ENCODE measurements at places on chromosomes 7 and 10. TPM values are rescaled to one million over a fixed set of nuclear protein-coding genes. Genes with fewer than 3 reads are reported as not detected.
A peak's percentile ranks its signal among the peaks of the same experiment; 100 is the strongest.

DNA sequence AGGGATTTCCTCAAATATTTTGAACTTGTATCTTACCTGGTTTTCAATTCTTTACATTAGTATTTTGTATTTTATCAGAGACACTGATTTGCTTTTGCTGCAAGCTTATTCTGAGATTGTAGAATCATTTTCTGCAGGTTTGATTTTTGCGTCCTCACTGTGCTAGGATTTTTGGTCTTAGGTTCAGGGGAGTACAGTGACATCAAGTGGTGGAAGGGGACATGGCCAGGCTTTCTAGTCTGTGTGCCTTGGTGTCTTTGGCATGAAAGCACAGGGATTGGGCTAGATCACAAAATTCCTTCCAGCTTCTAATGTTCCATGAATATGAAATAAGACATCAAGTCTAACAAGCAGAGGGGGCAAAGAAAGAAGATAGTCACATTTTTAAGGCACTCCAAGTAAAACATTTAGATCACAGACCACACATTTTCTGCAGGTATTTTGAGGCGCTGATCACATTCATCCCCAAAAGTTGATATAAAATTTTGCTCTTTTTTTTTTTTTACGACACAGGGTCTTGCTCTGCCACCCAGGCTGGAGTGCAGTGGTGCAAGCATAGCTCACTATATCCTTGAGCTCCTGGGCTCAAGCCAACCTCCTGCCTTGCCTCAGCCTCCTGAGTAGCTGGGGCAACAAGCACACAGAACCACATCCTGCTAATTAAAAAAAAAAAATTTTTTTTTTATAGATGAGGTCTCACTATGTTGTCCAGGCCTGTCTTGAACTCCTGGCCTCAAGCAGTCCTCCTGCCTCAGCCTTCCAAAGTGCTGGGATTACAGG is 124.4 kb downstream of the PON1 start:
- peak; percentile 5 for DNase-seq

DNA sequence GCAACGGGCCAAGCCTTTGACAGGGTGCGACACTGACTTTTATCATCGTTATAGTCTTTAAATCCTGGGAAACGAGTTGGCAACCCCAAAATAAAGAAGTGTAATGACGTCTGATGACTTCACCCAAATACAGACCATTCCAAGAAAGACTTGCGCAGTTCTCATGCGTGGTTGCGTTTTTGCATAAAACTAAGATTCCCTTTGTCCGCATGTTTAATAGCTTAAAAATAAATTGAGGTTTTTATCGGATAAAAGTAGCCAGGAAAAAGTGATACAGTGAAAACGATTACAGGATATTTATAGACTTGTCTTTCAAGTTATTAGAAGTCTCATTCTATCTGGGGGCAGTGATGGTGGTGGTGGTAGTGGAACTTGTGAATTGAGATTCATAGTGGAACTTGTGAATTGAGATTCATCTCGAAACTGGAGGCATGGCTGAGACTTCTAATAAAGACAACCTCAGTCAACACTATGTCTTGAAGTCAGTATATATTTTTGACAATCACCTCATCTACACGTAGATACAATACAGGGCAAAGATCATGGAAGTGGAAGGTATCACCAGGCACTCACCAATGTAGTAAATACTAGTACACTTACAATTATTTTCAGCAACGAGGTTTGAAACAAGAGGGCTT is 1.2 kb upstream of the NAMPT start:
- DNase-seq: no peak

GRCh38 chr7:103148131-103148993 is 537 bp downstream of the NAPEPLD start:
- DNase-seq: no peak

DNA sequence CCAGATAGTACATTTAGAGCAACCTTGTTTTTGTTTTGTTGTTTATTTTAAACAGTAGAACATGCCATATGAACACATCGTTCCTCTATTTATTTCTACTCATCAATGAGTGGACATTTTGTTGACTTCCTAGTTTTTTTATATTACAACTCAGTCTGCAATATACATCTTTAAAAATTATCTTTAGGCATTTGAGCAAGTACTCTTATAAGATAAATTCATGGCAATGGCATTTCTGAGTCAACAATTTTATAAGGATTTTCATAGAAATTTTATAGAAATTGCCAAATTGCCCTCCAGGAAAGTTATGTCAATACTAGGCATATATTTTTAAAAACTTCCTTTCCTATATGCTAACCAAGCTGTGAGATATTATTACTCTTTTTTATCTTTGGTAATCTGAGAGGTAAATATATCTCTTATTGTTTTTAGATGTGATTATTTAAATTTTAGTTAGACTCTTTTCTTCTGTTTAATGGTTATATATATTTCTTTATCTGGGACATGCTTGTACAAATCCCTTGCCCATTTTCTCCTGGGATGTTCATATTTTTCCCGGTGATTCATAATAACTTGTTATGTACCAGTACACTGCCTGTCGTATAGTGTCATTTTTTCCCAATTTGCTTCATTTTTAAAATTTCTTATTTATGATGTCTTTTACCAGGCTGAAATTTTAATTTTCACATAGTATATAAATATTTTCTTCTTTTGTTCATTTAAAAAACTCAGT is 50.5 kb downstream of the FZD1 start:
- no peak for DNase-seq

GRCh38 chr7:82373926-82374635 is 69.5 kb downstream of the CACNA2D1 start:
- no peak for DNase-seq

GRCh38 chr7:81492910-81493309 is 276.9 kb downstream of the HGF start:
- no peak for DNase-seq

DNA sequence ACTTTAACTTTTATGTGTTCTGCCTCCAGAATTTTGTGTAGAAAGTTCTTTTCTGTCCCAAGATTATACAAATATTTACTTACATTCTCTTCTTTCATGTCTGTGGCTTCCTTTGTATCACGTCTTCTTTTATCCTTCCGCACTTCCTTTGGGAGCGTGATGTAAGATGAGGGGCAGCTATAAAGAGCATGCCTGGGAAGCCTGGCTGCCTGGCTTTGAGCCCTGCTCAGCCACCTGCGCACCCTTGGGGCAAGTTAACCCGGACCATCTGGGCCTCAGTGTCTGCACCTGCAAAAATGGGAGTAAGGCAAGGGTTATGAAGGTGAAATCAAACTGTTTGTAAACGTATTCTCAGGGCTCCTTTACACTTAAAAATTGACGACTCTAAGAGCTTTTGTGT is 25.2 kb downstream of the PALD1 start:
- DNase-seq: no peak

DNA sequence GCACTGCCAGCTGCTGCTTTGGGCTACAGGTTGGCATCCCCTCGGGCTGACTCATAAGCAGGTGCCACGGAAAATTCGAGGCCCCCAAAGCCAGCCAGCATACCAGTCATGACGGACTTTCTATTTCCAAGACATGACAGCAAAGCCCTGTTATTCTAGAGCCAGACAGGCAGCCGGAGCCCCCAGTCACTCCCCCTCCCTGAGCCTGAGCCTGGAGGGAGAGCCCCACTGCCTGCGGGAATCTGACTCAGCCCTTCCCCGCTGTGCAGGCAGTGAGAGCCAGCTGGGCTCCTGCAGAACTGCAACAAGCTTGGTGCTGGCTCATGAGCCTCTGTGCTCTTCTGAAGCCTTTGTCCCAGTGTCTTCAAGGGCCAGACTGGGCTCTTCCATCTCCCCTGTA is 15.8 kb downstream of the BTBD16 start:
- no peak for DNase-seq

DNA sequence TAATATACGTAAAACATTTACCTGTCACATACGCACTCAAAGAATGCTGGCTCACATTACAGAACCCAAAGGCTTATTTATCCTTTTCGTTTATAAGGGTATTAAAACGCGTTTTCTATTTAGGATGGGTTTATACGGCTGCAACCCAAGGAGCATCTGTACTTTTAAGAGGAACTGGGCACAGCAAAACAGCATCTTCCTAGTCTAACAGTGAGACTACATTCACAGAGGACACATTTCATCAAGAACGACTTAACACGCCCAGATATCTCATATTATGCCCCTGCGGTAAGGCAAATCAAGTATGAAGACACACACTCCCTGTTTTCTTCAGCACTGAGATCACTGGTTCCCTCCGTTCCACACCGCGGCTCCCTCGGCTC is 533 bp upstream of the DMTF1 start:
- no peak for DNase-seq

DNA sequence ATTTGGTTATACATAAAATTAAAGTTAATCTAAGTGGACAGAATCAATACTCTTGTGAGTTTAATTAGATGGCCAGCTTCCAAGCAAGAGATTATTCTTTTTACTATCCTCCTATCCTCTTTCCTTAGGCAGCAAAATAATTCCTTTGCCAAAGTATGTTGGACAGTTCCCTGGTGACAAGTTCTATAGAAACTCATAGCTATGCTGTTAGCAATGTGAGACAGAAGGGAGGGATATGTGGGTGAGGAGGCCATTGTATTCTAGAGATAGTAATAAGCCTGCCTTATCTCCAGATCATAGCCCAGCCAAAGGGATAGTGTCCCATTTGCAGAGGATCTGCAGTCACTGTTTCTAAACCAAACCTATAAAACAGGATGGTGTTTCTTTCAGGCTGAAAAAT is 181.6 kb upstream of the HDAC9 start:
- DNase-seq: no peak

- DNase-seq: no peak
Measured at GRCh38 chr7:99314504-99314903, 11.2 kb upstream of the ARPC1A start.

GRCh38 chr10:18140957-18141845 is 977 bp downstream of the CACNB2 start:
- no peak for DNase-seq

DNA sequence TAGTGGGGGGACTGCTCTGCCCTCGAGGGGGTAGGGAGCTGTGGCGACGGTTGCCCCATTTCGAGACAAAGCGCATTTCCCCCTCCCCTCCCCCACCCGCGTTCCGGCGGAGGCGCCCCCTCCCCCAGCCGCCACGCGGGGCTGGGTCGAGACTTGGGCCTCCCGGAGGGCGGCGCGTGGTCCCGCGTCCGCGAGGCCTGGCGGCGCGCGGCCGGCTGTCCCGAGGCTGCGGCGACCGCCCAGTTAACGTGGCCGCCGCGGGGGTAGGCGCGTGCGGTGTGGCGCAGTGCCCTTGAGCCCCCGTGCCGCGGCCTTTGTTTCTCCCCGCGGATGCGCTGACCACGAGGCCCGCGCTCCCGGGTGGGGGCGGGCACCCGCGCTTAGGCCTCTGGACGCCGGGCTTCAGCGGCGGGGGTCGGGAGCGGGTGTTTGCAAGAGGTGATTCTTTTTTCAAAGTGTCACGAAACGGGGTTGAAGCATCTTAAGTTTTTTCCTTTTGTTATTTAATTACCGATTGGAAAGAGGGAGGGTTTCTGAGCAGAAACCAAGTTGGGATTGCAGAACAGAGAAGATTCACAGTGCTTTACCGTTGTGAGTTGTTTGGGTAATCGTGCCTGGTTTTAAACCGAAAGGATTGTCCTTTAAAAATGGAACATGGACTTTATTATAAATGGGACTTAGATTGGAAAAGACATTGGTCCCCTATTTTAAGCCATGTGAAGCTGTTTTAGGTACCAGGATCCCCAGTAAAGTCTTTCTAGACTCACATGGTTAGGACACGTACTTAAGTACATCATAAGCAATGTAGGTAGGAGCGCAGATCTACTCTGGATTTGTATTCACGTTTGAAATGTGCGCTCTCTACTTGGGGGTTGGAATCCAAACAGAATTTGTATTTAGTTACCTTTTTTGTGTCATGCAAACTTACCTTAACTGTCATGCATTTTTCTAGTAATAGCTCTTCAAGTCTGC is 760 bp downstream of the CBX3 start:
- no peak for DNase-seq

DNA sequence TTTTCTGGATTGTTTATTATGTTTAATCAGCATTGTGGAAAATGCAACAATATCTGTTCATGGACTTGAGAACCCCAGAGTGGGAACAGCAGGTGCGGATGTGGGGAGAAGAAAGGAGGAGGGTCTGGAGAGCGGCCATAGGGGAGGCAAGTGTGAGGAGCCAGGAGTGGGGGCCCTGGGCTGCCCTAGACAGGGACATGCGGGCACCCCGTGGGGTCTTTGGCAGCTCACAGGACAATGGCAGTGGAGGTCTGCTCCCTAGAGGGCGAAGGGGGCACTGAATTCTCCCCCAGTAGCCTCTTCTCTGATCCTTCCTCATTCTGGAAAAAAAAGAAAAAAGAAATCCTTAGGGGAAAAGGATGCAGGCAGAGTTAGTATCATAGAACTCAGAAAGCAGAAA is 8.9 kb downstream of the TMEM176B start:
- DNase-seq: no peak

The WDR86 gene
- total RNA-seq: 12.8 TPM

The CALHM3 gene
- not detected for total RNA-seq

The HTR5A gene
- not detected for total RNA-seq

The WIPF3 gene
- total RNA-seq: 3.0 TPM

The UCMA gene
- total RNA-seq: not detected

The SLC29A3 gene
- 12.7 TPM for total RNA-seq

The CDH23 gene
- total RNA-seq: 3.9 TPM

The ZC3HAV1L gene
- total RNA-seq: 25.8 TPM

The GRID2IP gene
- total RNA-seq: 2.6 TPM

The SKIDA1 gene
- total RNA-seq: 1.5 TPM

Measured in prostate gland (tissue), 2 donors.